Activated naive CD8-positive, alpha-beta T cell treated with anti-CD3 and anti-CD28 coated beads for 36 hours (primary cell): ENCODE measurements at places on chromosomes 1 and 21. TPM values are rescaled to one million over a fixed set of nuclear protein-coding genes. Genes with fewer than 3 reads are reported as not detected.

OR2W3 gene
- total RNA-seq = not detected

DEPDC1 gene
- 15.5 TPM for total RNA-seq

LEPR gene
- total RNA-seq = 1.6 TPM

SLAMF1 gene
- total RNA-seq = 39.8 TPM

MMP23B gene
- total RNA-seq = 1.4 TPM

KIF14 gene
- 17.8 TPM for total RNA-seq

OR2T27 gene
- total RNA-seq = not detected

IL19 gene
- not detected for total RNA-seq

CFHR1 gene
- not detected for total RNA-seq

VPS13D gene
- 27.7 TPM for total RNA-seq

MROH9 gene
- not detected for total RNA-seq

FAM72D gene
- total RNA-seq = 17.8 TPM

GNG12 gene
- total RNA-seq = 0.60 TPM

NBPF19 gene
- total RNA-seq = 9.6 TPM

AKT3 gene
- 19.1 TPM for total RNA-seq

SLC35A3 gene
- 14.0 TPM for total RNA-seq

FCN3 gene
- total RNA-seq = not detected
